Colonic mucosa (tissue), 4 donors: ENCODE measurements at places on chromosomes 13 and 19. TPM values are rescaled to one million over a fixed set of nuclear protein-coding genes. Genes with fewer than 3 reads are reported as not detected.

DNA sequence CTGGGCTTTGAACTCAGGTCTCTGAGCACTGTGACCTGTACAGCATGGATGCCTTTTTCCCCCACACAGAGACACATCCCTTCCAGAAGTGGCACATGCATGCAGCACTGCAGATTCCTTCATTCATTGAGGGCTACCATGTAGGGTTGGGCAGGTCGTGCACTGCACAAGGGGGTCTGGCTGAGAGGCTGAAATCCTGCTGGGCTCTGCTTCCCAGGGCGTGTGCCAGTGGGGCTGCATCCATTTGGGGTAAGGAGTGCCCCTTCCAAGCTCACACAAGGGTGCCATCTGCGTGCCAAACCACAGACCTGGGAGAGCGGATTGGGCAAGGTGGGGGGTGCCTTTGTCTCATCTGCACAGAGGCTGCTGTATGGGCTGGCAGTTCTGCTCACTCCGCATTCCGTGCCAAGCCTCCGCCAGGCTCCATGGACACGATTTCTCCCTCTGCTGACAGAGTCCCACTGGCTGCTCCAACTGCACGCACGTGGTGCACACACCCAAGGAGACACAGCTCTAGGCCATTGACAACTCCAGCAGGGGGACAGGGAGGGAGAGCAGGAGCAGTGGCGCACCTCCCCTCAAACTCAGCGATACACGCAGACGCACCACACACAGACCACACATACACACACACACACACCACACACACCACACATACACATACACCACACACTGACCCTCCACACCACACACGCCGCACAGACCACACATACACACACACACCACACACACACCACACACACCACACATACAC, 4.5 kb upstream of the SHISA7 start:
- no peak for DNase-seq

DNA sequence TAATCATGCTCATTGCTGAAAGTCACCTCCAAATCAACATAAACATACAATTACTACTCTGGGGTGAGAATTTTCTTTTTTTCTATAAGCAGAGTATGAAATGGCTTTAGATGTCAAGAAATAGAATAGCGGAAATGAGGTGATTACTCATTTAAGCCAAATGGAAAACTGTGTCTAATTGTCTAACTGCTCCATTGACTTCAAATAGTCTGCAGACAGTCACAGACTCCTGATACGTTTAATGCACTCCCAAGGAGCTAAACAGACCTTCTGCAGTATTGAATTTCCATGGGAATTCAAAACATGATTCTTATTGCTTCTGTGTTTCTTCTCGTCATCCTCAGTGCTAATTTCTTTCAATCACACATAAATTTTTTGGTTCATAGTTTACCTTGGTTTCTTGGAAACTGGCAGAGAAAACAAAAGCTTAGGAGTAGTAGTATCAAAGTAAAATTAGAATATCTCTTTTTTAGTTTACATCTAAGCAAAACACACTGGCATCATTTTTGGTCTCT, 865.2 kb upstream of the SLC10A2 start:
- no peak for DNase-seq

- no peak for DNase-seq
Measured at GRCh38 chr19:32866564-32867265, 2.9 kb downstream of the SLC7A9 start.

DNA sequence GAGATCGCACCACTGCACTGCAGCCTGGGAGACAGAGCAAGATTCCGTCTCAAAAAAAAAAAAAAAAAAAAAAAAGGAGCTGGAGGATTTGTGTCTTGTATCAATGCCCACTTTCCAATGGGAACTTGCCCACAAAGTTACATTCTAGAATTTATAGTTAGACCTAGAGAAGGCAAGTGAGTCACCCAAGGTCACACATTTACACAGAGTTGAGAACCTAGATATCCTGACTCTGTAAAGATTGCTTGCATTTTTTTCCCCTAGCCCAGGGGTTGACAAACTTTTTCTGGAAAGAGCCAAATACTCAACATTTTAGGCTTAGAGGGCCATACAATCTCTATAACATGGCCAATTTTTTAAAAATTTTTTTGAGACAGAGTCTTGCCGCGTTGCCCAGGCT, 7.7 kb upstream of the BRD4 start:
- DNase-seq, result no peak

DNA sequence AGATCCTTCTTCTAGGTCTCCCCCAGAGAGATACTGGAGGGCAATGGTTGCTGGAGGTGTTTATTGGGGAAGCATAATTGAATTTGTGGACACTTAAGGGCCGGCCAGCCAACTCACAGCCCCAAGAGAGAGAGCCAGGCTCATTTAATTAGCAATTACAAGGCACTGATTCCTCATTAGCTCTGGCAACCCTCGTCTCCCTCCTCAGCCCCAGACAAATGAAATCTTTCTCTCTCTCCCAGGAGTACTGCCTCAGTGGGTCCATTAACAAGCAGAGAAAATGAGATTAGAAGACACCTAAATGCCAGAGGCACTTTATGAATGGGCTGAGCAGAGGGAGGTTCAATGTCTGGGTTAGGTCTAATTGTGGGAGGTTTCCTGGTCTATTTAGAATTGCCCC, 19.0 kb upstream of the FEM1A start:
- DNase-seq, result no peak

GRCh38 chr13:97364031-97364430, 69.9 kb upstream of the RAP2A start:
- no peak for DNase-seq

DNA sequence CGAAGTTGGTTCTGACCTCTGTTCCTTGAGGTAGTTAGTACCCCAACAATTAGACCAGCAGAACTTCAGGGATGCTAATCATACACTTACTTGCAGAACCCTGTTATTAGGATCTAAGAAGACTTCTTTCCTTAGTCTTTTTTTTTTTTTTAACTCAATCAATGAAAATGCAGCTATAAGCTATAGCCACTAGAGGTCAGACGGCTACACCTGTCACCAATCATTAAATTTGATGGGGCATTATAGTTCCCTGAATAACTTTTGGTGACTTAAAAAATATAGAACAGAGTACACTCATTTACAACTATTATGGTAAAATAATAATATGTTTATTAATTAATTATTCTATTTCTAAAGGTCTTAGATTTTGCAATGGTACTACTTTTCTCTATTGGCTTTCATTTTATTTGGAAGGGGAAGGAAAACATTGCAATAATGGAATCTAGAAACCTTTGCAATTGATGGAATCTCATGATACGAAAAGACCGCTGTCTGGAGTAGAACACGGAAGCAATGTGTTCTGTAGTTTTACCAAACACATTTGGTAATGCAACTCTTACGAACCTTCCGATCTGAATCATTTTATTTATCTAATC, 483.2 kb downstream of the DIAPH3 start:
- DNase-seq, result no peak

- no peak for DNase-seq
Measured at GRCh38 chr19:52648336-52649016, 10.3 kb upstream of the ZNF83 start.

DNA sequence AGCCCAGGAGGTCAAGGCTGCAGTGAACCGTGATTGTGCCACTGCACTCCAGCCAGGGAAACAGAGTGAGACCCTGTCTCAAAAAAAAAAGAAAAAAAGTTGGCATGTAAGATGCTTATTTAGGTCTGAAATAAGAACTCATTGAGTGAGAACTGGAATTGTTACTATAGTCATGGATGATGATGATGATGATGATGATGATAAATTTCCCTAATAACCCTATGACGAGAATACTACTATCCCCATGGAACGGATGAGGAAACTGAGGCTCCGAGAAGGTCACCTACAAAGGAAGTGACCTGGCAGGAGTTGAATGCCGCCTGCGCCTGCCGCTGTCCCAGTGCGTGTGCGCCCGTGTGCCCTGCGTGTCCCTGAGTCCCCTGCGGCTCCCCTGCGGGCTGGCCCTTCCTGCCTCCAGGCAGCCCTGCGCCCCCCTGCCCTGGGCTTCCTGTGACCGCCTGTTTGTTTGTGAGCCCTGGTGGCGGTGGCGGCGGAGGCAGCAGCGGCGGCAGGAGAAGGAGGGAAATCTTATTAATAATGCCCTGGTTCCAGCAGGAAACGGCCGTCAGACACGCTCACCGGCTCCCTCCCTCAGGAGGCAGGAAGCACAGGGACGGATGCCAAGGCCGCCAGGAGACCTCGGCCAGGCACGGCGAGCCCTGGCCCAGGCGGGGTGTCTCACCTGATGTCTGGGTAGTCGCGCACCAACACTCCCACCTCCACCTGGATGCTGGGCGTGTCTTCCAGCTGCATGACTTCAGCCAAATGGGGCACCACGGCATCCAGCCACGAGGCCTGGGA, 29.6 kb downstream of the EXOC3L2 start:
- no peak for DNase-seq

DACT3 gene
- total RNA-seq, result 5.3 TPM

PLD3 gene
- 138 TPM for total RNA-seq

ZNF578 gene
- total RNA-seq, result 0.27 TPM

CBLC gene
- 65.6 TPM for total RNA-seq
